ENCODE measurements at places on chromosomes 11 and 22.

GRCh38 chr11:86553265-86553664 lies 119.2 kb downstream of the ME3 start:
- no peak for DNase-seq

DNA sequence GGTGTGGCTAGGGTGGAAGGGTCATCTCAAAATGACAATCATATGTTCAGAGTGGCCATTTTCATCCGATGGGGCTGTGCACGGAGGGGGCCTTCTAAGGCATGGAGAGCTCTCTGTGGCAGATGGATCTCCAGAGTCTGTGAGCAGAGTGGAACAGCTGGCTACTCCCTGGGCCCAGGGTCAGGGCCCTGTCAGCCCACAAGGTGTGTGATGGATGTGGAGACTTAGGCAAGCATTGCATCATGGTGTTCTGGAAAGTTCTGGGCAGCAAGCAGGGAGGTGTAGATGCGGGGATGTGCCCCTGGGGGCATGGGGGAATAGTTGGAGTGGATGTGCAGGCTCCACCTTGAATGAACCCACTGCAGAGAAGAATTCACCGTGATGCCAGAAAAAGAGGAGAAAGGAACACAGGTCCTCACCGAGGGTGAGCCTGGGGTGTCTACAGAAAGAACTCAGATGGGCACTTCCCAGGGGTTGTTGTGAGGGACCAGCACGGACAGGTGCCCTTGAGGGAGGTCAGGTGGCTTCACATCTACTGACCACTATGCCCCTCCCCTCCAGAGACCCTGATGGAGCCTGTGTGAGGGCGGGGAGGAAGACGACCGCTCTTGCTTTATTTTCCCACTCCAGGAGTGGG lies 51.1 kb downstream of the CHRDL2 start:
- DNase-seq, result no peak

DNA sequence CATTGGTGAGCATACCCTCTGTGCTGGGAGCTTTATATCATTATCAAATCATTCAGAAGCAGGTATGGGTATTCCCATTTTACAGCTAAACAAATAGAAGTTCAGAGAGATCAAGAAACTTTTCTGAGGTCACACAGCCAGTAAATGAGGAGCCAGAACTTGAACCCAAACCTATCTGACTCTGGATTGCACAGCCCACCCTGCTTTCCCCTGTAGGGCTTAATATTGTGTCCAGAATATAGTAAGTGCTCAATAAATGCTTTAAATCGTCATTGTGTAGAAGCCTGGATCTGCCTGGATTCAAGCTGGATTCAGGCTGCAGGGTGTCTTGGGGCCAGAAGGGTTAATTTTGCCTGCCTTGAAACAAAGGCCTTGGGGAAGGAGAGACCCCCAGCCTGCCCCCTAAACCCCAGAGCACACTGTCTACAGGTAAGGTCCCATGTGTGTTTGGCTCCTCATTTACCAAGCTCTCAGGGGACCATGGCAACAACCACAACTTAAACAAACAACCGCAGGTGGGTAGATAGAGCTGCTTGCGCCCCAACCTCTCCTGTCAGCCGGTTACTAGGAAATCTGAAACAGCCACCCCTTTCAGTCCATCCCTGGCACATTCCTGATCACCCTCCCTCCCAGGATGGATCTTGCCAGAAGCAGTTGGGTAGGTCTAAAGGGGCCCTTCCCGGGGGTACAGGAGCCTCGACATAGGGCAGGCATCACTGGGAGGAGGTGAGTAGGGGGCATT lies 3.0 kb upstream of the SEC14L3 start:
- DNase-seq, result no peak

DNA sequence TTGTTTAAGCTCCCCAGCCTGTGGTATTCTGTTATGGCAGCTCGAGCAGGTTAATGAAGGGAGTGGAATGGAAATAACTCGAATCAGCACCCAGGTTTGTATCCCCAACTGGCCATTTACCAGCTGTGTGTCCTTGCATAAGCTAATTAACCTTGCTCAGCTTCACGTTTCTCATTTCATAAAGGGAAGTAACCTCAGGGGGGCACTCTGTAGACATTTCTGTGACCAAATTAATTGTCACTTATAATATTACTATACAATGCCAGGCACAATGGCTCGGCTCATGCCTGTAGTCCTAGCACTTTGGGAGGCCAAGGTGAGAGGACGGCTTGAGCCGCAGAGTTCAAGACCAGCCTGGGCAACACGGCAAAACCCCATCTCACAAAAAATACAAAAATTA lies 13.8 kb downstream of the ADA2 start:
- no peak for DNase-seq

DNA sequence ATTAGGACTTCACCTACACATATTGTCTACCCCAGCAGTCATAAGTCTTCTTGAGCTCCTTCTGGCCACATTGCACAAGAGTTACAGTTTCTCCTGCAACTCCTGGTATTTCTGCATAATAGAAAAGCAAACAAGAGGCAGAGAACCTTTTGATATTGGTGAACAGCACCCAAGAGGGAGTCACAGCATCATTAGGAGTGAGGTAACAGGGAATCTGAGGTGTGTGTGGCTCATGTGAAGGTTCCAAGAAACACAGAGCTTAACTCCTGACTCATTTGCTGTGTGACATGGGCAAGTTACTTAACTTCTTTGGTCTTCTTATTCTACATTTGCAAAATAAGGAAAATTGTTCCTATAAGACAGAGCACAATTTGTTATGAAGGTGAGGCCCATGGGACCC lies 374.6 kb downstream of the INSC start:
- no peak for DNase-seq

GRCh38 chr11:125494561-125494960 lies 1.5 kb downstream of the FEZ1 start:
- DNase-seq, result no peak

DNA sequence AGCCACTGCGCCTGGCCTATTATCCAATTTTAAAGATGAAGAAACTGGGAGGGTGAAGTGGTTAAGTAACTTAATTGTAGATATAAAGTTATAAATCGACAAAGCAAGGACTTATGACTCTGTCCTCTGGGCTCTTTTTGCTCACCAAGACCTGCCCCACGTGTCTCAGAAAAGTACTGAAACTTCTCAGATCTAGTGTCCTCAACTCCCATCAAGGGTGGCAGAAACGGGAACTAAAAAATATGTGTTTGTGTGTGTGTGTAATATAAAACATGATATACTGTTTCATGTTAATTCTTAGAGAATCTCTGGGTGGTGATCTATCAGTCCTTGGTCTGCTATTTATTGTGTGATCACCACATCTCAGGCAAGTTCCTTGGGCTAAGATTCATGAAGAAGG lies 104.9 kb downstream of the GAB2 start:
- no peak for DNase-seq

- no peak for DNase-seq
Observed at GRCh38 chr11:97955595-97955994, 1065.2 kb upstream of the CNTN5 start.

DNA sequence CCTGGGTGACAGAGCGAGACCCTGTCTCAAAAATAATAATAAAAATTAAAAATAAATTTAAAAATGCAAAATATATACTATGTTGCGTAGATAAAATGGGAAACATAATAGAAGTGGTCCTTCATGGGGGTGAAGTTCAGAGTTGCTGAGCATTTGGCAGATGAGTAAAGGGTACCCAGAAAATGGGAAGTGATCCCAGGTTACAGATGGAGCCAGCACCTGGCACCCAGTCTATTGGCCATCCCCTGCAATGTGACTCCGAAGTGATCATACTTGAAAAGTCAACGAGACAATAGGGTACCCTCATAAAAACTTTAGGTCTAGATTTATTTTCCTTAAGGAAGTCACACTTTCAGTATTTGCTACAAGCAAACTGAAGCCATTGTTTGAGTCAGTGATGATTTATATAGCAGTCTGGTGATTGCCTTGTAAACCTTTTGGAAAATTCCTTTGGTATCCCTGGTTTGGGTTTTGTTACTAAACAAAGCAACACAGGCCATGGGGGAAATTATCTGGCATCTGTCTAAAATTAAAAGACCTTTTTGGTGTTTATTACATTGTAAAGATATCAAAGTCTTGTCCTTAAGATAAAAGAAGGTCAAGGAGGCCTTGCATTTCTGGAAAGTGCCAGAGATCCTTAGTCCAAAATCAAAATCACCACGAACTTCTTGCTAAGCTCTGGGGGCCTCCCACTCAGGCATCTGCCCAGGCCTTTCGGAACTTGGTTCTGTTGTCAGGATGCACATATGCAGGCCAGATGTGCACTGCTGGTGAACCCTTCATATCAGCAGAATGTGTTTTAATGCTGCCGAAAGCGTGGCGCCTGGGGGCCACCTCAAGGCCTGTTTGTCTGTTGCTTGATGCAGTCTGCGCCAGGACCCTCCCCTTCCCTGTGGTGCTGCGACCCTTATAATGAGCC lies 4.3 kb downstream of the SMARCB1 start:
- no peak for DNase-seq

DNA sequence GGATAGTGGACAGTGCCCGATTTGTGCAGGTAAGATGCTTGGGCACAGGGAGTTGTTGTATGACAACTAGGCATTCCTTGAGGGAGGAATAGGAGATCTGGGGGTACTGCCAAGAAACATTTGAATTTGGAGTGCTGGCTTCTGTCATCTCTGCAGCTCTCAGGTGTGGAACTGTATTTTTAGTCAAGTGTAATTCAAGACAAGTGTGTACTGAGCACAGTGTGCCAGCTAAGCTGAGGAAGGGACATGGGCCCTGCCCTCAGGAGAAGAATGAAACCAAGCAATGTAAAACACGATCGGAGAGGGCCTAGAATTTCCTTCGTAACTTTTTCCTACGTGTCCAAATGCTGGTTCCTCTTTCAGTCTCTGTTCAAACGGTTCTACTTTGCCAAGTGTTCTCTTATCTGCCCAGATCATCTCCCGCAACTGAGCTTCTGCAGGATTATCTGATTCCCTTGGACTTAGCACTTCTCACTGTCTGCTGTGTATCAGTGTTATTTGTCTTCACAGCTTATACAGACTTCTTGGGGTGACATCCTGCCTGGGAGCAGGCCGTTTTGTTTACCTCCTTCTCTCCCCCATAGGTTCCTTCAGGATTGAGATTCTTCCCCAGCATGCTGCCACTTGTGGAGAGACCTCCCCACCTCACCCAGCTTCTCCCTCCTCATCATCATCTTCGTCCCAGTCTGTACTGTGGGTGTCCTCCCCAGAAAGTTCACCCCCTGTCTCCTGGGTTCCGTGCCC lies 27.6 kb downstream of the ART5 start:
- no peak for DNase-seq

DNA sequence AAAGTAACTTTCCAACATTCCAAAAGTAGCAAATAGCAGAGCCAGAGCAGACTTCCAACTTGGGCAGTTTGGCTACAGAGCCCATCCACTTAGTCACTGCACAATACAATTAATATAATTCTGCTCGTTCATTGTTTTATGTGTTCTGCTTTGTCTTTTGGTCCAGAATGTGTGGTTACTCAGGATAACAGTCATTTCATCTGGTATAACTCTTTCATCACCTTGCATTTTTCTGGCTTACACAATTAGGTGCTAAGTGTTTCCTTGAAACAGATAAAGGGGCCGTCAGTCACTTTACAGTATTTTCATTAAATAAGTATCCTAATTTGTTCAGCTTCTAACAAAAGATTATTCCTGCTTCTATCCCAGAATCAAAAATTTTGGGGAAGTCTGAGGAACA lies 87.2 kb downstream of the LARGE2 start:
- DNase-seq, result no peak

- no peak for DNase-seq
Observed at GRCh38 chr22:22854466-22854865, 33.1 kb upstream of the IGLL5 start.

DNA sequence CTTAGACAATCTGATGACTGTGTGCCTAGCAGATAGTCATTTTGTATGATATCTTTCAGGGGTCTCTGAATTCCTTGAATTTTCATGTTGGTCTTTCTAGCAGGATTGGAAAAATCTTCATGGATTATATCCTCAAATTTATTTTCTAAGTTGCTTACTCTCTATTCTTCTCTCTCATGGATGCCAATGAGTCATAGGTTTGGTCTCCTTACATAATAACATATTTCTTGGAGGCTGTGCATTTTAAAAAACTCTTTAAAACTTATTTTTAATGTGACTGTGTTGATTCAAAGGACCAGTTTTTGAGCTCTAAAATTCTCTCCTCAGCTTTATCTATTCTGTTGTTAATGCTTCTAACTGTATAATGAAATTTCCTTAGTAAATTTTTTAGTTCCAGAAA lies 198.7 kb downstream of the AASDHPPT start:
- DNase-seq, result no peak

DNA sequence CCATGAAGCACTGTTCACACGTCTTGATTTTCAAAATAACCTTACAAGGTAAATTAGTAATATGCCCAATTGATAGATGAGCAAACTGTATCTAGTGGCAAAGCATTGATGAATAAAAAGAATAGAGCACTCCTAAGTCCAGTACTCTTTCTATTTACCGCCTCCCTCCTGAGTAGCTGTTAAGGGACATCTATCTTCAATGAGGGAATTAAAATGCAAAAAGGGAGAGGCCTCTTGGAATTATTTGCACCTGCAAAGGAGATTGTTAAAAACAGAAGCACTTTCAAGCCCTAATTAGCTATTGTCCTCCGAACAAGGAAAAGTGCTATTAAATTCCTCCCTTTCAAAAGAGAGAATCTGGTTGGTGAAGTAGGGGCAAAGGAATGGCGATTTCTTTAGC lies 6.8 kb upstream of the GALNT18 start:
- DNase-seq, result no peak

GRCh38 chr22:29524442-29525191 lies 28.9 kb downstream of the THOC5 start:
- peak; percentile 5 for DNase-seq

DNA sequence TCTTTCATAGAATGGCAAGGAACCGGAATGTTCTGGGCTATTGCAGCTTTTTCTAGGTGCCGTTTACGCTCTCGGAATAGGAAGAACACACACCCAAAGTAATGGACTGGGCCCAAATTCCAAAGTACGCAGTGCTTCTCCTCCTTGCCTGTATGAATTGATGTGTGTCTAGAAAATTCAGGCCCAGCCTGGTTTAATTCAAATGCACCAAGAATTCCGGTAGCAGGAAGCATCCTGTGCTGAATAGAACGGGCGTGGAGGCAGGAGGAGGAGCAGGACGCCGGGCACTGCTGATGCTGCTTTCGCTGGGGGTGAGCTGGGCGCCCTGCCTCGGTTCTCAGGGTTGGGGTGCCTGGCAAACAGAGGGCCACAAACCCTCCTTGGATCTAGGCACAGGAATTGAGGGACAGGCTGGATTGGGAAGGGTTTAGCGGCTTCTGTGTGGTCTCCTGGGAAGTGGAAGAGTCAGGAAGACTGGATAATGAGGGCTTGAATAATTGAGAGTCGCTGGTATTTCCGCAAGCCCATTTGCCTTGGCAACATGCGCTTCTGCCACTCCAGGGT lies 2.0 kb downstream of the PARVB start:
- no peak for DNase-seq

- DNase-seq, result no peak
Observed at GRCh38 chr11:72544589-72544988, 110.3 kb upstream of the CLPB start.

DNA sequence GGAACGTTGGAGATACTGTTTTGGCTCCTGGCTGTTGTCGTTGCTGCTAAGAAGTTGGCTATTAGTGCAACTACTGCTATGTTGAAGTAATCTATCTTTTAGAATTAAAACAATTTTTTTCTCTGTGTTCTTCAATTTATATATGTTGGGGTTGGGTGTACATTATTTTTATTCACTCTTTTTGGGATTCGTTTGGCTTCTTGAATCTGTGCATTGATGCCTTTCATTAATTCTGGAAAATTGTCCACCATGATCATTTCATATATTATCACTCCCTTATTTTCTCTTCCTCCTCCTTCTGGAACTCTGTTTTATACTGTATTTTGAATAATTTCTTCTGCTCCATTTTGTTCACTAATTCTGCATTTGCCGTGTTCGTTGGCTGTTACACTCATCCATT lies 199.5 kb upstream of the PLET1 start:
- DNase-seq, result no peak

GRCh38 chr11:102794382-102794781 lies 3.6 kb downstream of the MMP1 start:
- DNase-seq, result no peak
